ENCODE measurements at places on chromosomes 3 and 15.

- H3K27ac ChIP-seq, result no peak overlapping the region
- no peak for DNase-seq
- no peak overlapping the region for H3K4me3 ChIP-seq
- no peaks in the 10 kb centered on the region for H3K4me1 ChIP-seq
Observed at GRCh38 chr3:170752571-170753155, 117.3 kb downstream of the RPL22L1 start.

GRCh38 chr3:184552863-184553262 lies 8.7 kb upstream of the EPHB3 start:
- no peak overlapping the region for H3K4me3 ChIP-seq
- no peaks in the 10 kb centered on the region for H3K36me3 ChIP-seq
- peaks cover 6% of the 10 kb centered on the region for H3K4me1 ChIP-seq
- no peak for DNase-seq

- peak overlapping the region; percentile 96 for H3K27ac ChIP-seq
- H3K4me1 ChIP-seq, result peaks cover 81% of the 10 kb centered on the region
Observed at GRCh38 chr15:90598031-90598577, 68.4 kb downstream of the CRTC3 start.

DNA sequence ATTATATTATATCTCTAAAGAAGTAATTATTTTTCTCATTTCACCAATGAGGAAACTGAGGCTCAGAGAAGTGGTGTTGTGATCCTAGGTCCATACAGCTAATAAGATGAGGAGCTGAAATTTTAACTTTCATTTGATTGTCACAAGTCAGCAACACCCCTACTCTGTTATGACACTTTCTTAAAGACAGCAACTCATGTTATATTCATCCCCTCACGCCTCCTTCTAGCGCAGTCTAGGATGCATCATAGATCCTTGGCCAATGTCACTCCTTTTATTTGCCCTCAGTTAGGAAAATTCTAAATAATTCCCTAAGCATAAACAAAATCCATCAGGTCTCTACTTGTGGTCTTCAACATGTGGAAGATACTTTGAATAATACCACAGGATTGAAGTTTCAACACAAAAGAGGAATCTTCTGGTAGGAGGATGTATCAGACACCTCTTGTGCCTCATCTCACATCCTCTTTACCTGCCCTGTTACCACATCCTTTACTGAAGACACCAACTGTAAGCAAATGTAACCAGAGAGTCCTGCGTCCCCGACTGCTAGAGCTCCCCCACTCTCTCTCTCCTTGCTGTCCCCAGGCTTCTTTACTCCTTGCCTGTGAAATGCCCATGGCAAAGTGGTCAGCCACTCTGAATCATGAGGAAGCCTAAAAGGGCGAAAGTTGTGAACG lies 53.7 kb downstream of the TRIM42 start:
- DNase-seq, result no peak
- H3K4me3 ChIP-seq, result no peak overlapping the region
- H3K4me1 ChIP-seq, result peaks cover 12% of the 10 kb centered on the region

DNA sequence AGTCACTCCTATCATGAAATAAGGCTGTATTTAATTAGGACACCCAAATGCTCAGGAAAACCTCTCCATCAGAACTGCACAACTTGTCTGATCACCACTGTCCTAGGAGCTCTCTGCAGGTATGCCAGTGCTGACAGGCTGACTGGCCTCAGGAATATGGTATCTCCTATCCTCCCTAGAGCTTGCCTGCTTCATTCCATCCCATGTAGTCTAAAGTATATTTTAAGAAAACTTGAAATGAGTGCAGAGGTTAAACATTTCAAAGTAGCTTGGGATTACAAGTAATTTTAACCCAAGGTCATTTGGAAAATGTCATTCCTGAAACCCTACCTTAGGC lies 23.7 kb downstream of the FILIP1L start:
- no peak overlapping the region for H3K27ac ChIP-seq
- peaks cover 3% of the 10 kb centered on the region for H3K27me3 ChIP-seq
- peaks cover 6% of the 10 kb centered on the region for H3K36me3 ChIP-seq
- no peak for DNase-seq

DNA sequence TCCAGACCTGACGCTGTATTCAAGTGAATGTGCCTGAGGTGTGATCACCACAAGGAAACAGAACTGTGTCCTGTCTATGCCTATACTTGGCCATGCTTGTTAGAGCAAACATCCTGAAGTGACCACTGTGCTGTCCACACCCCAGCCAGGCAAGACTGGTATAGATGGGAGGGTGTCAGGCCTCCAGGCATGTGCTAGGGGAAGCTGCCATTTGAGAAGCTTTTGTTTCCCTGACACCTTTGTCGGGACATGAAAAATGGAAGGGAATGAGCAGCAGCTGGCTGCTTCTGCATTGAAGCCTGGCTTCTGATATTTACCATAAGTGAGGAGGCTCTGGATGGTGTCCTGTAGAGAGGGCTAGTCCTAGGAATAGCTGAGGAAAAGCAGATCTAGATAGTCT lies 106.2 kb downstream of the CPNE4 start:
- no peaks in the 10 kb centered on the region for H3K4me1 ChIP-seq
- DNase-seq, result no peak
- no peaks in the 10 kb centered on the region for H3K27me3 ChIP-seq
- H3K4me3 ChIP-seq, result no peak overlapping the region
- H3K36me3 ChIP-seq, result no peaks in the 10 kb centered on the region

GRCh38 chr3:64560791-64561190 lies 127.0 kb downstream of the ADAMTS9 start:
- H3K4me3 ChIP-seq, result no peak overlapping the region
- H3K36me3 ChIP-seq, result no peaks in the 10 kb centered on the region
- DNase-seq, result no peak
- H3K27me3 ChIP-seq, result no peaks in the 10 kb centered on the region
- no peak overlapping the region for H3K27ac ChIP-seq

GRCh38 chr15:80607287-80607980 lies 87.7 kb upstream of the ABHD17C start:
- H3K4me3 ChIP-seq, result no peak overlapping the region
- H3K36me3 ChIP-seq, result no peaks in the 10 kb centered on the region
- no peak overlapping the region for H3K27ac ChIP-seq
- no peak for DNase-seq
- no peaks in the 10 kb centered on the region for H3K4me1 ChIP-seq

DNA sequence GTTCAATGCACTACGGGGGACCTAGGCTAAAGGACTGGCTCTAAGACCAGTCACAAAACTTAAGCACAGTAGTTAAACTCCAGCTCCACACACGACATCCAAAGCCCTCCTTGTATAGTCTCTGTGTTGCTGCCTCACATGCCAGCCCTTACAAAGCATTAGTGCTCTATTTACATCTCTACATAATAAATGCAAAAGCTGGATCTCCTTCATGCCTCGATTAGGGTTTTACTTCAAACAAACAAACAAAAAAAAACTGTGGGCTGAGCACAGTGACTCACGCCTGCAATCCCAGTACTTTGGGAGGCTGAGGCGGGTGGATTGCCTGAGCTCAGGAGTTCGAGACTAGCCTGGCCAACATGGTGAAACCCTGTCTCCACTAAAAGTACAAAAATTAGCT lies 9.6 kb downstream of the PGBD4 start:
- H3K4me3 ChIP-seq, result no peak overlapping the region
- peaks cover 5% of the 10 kb centered on the region for H3K27me3 ChIP-seq
- no peak for DNase-seq
- H3K4me1 ChIP-seq, result peaks cover 6% of the 10 kb centered on the region
- H3K27ac ChIP-seq, result no peak overlapping the region

DNA sequence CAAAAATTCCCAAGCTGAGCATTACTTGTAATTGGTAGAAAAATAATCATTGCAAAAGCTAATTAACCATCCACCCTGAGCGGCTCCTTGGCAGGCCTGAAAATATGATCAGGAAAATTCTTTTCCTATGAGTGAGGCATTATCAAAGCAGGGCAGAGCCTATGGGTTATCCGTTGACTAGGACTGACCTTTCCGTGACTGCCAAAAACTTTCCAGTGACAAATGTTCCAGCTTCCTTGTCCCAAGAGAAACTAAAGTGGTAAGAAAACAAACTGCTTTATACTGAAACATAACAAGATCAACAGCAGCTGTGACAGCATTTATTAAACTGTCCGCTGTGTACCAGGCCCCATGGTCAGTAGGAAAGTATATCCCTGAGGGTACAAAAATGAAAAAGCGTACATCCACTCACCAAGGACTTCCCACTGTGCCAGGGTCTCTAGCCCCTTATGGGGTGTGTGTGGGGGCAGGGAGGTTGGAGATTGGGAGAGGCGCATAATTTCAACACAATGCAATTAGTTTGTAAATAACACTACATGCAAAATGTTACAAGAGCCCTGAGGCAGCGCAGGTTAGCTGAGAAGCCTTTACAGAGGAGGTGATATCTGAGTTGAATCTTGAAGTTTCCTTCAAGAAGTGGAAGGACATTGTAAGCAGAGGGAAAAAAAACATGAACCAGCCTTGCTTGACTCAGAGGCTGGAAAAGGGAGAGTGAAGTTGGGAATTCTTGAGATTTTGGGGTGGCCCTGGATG lies 8.5 kb downstream of the LIPC start:
- H3K36me3 ChIP-seq, result no peaks in the 10 kb centered on the region
- no peak for DNase-seq
- H3K4me1 ChIP-seq, result peaks cover 31% of the 10 kb centered on the region
- peak overlapping the region; percentile 45 for H3K27ac ChIP-seq

DNA sequence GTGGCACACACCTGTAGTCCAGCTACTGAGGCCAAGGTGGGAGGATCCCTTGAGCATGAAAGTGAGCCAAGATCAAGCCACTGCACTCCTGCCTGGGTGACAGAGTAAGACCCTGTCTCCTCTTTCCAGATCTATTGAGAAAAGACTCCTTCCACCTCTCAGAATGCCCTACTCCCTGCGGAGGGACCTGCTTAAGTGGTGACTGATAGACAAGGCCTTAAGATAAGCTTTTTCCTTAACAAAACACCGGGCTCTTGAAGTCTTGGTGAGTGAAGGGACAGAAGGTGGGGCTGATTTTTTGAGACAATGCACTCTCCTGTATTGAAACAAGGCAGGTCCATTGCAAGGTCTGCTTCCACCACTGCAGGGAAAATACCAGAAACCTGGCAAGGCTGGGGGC lies 338.4 kb upstream of the FRG2C start:
- no peaks in the 10 kb centered on the region for H3K4me1 ChIP-seq
- H3K36me3 ChIP-seq, result no peaks in the 10 kb centered on the region
- DNase-seq, result no peak
- H3K27ac ChIP-seq, result no peak overlapping the region
- no peaks in the 10 kb centered on the region for H3K27me3 ChIP-seq
